ENCODE measurements at places on chromosomes 3 and 15. TPM values are rescaled to one million over a fixed set of nuclear protein-coding genes. Genes with fewer than 3 reads are reported as not detected.

- H3K27me3 ChIP-seq: no peaks in the 10 kb centered on the region
- no peak overlapping the region for H3K27ac ChIP-seq
- H3K4me1 ChIP-seq: no peaks in the 10 kb centered on the region
- no peak overlapping the region for H3K4me3 ChIP-seq
- no peak for DNase-seq
Observed at GRCh38 chr15:99365242-99365641, 114.0 kb downstream of the LRRC28 start.

GRCh38 chr3:143810953-143811265 is 37.4 kb downstream of the SLC9A9 start:
- DNase-seq: no peak
- no peaks in the 10 kb centered on the region for H3K4me1 ChIP-seq
- no peaks in the 10 kb centered on the region for H3K27me3 ChIP-seq
- H3K36me3 ChIP-seq: no peaks in the 10 kb centered on the region
- no peak overlapping the region for H3K4me3 ChIP-seq
- no peak overlapping the region for H3K27ac ChIP-seq

The GOLGA8Q gene
- total RNA-seq: 4.1 TPM

DNA sequence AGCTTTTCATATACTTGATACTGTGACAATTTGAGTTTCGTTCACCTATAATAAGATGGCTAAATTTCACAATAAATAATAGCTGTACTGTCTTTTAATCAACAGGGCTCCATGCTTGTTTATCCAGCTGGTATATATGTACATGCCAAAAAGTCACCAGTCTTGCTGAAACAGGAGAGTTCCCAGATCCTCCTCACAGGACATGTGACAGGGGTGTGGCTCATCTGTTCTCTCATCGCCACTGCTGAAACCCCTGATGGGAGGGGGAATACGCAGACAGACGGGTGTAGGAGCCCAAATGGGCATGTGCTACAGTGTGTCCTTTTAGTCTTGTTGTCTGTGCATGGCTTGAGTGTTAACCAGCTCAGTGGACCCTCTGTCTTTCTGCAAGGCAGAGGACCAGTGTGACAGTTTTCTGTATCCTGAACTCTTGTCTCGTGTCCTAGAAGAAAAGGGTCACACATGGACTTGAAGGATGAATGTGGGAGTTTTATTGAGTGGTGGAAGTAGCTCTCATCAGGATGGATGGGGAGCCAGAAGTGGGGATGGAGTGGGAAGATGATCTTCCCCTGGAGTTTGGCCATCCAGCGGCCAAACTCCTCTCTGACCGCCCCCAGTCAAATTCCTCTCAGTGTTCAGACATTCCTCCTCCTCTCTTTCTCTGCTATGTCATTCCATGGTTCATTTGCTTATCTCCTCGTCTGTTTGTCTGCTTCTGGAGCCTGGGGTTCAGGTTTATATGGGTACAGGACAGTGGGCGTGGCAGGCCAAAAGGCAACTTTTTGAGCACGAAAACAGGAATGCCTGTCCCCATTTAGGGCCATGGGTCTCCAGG is 113.1 kb upstream of the NECTIN3 start:
- H3K4me1 ChIP-seq: no peaks in the 10 kb centered on the region
- no peak overlapping the region for H3K4me3 ChIP-seq
- H3K27me3 ChIP-seq: no peaks in the 10 kb centered on the region

GRCh38 chr15:41799488-41799805 is 25.2 kb downstream of the MAPKBP1 start:
- H3K4me3 ChIP-seq: no peak overlapping the region
- DNase-seq: no peak
- H3K36me3 ChIP-seq: no peaks in the 10 kb centered on the region
- no peaks in the 10 kb centered on the region for H3K4me1 ChIP-seq
- no peak overlapping the region for H3K27ac ChIP-seq

GRCh38 chr15:67156834-67157233 is 91.4 kb downstream of the SMAD3 start:
- H3K4me3 ChIP-seq: no peak overlapping the region
- no peak for DNase-seq
- no peak overlapping the region for H3K27ac ChIP-seq
- H3K27me3 ChIP-seq: no peaks in the 10 kb centered on the region
- no peaks in the 10 kb centered on the region for H3K36me3 ChIP-seq
- H3K4me1 ChIP-seq: peaks cover 11% of the 10 kb centered on the region

GRCh38 chr3:65575376-65575840 is 463.3 kb downstream of the MAGI1 start:
- H3K27me3 ChIP-seq: no peaks in the 10 kb centered on the region
- no peak overlapping the region for H3K27ac ChIP-seq
- H3K36me3 ChIP-seq: no peaks in the 10 kb centered on the region
- no peak for DNase-seq
- no peak overlapping the region for H3K4me3 ChIP-seq

- H3K27me3 ChIP-seq: no peaks in the 10 kb centered on the region
- DNase-seq: no peak
- H3K36me3 ChIP-seq: no peaks in the 10 kb centered on the region
- no peak overlapping the region for H3K4me3 ChIP-seq
- no peak overlapping the region for H3K27ac ChIP-seq
Observed at GRCh38 chr3:85835857-85836440, 877.2 kb downstream of the CADM2 start.

- no peaks in the 10 kb centered on the region for H3K27me3 ChIP-seq
- no peak overlapping the region for H3K4me3 ChIP-seq
- no peak overlapping the region for H3K27ac ChIP-seq
Observed at GRCh38 chr3:45547764-45548680, 46.5 kb upstream of the LIMD1 start.

- no peak overlapping the region for H3K27ac ChIP-seq
- no peaks in the 10 kb centered on the region for H3K27me3 ChIP-seq
- no peak overlapping the region for H3K4me3 ChIP-seq
- no peaks in the 10 kb centered on the region for H3K4me1 ChIP-seq
- DNase-seq: no peak
Observed at GRCh38 chr3:173650596-173650995, 253.1 kb downstream of the NLGN1 start.

GRCh38 chr3:126777366-126777765 is 73.3 kb downstream of the CHCHD6 start:
- no peak for DNase-seq
- H3K4me1 ChIP-seq: no peaks in the 10 kb centered on the region
- H3K4me3 ChIP-seq: no peak overlapping the region
